ENCODE measurements at places on chromosomes 7 and 10.

DNA sequence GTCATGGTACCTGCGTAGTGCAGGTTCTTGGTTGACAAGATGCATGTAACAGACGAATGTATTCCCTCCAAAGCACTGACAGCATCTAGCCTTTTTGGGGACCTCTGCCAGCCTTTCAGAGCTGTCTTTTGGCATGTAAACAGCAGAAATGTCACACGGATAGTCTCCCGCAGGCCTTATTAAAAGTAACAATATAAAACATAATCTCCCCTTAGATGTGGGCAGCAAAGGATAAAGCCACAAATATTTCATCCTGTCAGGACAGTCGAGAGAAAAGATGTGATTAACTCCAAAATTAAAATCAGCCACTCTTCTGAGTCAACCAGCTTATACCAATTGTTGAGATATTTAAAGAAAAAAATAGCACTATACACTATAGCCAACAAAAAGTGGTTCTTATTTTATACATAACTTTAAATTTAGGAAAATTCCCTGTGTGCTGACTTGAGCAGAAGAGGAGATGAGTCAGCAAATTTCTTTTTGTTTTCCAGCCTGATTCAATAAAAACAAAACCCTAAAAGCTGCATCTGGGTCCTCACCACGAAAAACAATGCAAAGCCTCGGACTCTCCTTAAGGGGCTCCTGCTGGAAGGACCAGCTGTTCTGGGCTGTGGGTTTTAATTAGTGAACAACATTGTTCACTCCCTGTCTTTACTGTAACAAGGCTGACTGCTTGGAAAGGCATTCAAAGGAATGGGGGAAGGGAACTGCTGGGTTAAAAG lies 240.2 kb downstream of the ADAM12 start:
- no peak for DNase-seq

- DNase-seq, result no peak
Observed at GRCh38 chr7:81590131-81590530, 179.7 kb downstream of the HGF start.

DNA sequence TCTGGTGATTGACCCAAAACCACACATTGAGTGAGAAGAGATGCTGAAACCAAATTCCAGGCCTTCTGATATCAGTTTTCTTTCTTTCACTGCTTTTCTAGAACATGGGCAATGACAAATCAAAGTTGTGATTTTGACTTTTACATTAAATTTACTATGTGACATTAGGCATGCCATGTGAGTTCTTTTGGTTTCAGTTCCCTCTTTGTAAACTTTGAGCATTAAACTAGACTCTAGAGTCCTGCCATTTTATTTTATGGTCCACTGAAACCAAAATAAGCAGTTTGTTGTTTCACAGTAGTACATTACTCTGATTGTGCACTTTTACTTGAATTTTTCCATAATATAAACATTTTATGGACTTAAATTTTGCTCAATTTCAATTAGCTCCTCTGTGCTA lies 381.1 kb upstream of the SEMA3D start:
- no peak for DNase-seq

DNA sequence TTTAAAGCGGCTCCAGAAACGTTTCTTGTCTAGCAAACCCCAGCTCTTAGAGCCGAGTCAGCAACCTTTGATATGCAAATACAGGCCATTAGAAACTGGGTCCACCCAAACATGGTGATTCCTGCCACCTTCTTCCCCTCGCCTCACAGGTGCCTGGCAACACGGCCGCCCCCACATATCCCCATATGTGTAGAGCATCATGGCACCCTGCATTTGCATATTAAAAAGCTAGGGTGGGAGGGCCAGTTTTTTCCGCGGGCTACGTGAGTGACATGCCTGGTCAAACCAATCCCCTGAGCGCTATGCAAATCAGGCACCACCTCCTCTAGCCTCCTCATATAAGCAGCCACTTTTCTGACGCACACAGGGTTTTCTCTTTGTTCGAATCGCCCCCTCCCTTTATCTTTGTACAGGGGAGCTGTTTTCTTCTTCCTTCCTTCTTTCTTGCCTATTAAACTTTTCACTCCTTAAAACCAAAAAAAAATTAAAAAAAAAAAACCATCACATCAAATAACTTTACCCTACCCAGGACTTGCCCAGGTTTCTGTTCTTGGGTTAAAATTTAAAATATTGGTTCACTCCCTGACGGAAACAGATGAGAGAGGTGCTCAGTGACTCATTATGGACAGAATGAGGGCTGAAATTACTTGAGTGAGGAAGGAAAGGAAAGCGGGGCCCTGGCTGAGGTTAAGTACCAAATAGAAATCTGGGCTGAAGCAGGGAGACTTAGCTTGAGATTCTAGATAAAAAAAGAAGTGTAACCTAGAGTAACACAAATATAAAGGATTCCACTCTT lies 59.8 kb downstream of the COA1 start:
- DNase-seq, result no peak

- DNase-seq, result no peak
Observed at GRCh38 chr10:86263907-86264306, 102.7 kb downstream of the GRID1 start.

- no peak for DNase-seq
Observed at GRCh38 chr10:102113956-102114857, 6.0 kb downstream of the LDB1 start.

DNA sequence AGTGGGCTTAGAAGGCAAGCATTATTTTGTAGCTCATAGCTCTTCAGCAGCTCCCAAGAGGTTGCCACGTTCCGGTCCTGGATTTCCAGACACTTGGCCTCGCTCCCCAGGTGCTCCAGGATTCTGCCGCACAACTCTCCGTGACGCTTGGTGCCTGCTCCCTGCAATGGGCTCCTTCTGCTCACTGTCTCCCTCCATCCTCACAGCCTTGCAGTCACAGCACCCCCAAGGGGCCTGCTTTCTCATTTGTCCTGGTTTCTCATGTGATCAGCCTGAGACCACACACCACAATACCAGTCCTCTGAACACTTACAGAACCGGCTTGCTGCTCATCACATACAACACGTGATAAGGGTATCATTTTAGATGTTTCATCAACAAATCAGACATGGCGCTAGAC lies 9.8 kb downstream of the IGFBP3 start:
- DNase-seq, result no peak

Measured in stimulated activated CD8-positive, alpha-beta memory T cell treated with anti-CD3 and anti-CD28 coated beads, Interleukin-2, amount 100 ng/mL, for 1 hour (primary cell).